Fibroblast of villous mesenchyme (primary cell): ENCODE measurements at places on chromosomes 13 and 19. TPM values are rescaled to one million over a fixed set of nuclear protein-coding genes. Genes with fewer than 3 reads are reported as not detected.

The TMEM91 gene
- 2.6 and 5.5 TPM in 2 replicates for total RNA-seq

The TSHZ3 gene
- 10.8 and 13.2 TPM in 2 replicates for total RNA-seq

The KLK12 gene
- not detected in 2 replicates for total RNA-seq

The ZNF578 gene
- 1.6 and 3.9 TPM in 2 replicates for total RNA-seq

The DIRAS1 gene
- total RNA-seq: under 0.01 and 0.32 TPM in 2 replicates

The DHDH gene
- total RNA-seq: not detected in 2 replicates

The ETHE1 gene
- total RNA-seq: 113 and 121 TPM in 2 replicates

The POGLUT2 gene
- 15.5 and 30.2 TPM in 2 replicates for total RNA-seq

The CEACAM8 gene
- not detected in 2 replicates for total RNA-seq

The COX6B2 gene
- total RNA-seq: under 0.01 TPM in 1 of 2 replicates, not detected in the other

The CEACAM19 gene
- total RNA-seq: 2.6 and 5.6 TPM in 2 replicates

The PCDH9 gene
- 5.8 and 9.9 TPM in 2 replicates for total RNA-seq

The EHD2 gene
- total RNA-seq: 144 and 166 TPM in 2 replicates

The SLAIN1 gene
- not detected in 2 replicates for total RNA-seq

The ZSCAN1 gene
- total RNA-seq: not detected in 2 replicates

The FAM216B gene
- total RNA-seq: not detected in 2 replicates

The GJB2 gene
- not detected in 2 replicates for total RNA-seq

The MEIOSIN gene
- total RNA-seq: not detected in 2 replicates

The NLRP7 gene
- total RNA-seq: not detected in 2 replicates

The CKM gene
- 0.43 TPM in 1 of 2 replicates, not detected in the other for total RNA-seq

The APLP1 gene
- 3.5 and 4.2 TPM in 2 replicates for total RNA-seq

The GPI gene
- total RNA-seq: 102 and 111 TPM in 2 replicates

The ZNF284 gene
- 3.2 and 3.9 TPM in 2 replicates for total RNA-seq

The IGFLR1 gene
- total RNA-seq: 0.43 and 0.64 TPM in 2 replicates

The ZNF709 gene
- total RNA-seq: 1.9 and 3.0 TPM in 2 replicates

The ZFR2 gene
- not detected in 2 replicates for total RNA-seq

The KLK1 gene
- not detected in 2 replicates for total RNA-seq

The ZNF540 gene
- total RNA-seq: 0.32 and 0.86 TPM in 2 replicates

The ZNF492 gene
- 0.32 and 0.43 TPM in 2 replicates for total RNA-seq

The ZNF726 gene
- 4.3 and 4.5 TPM in 2 replicates for total RNA-seq

The SARS2 gene
- total RNA-seq: 19.0 and 23.8 TPM in 2 replicates

The LYPD5 gene
- total RNA-seq: under 0.01 and 0.43 TPM in 2 replicates

The ZNF561 gene
- 33.5 and 57.9 TPM in 2 replicates for total RNA-seq

The EXOC3L2 gene
- not detected in 2 replicates for total RNA-seq

The HSPH1 gene
- 42.2 and 70.8 TPM in 2 replicates for total RNA-seq

The ZFP82 gene
- total RNA-seq: 3.5 and 8.2 TPM in 2 replicates

The ZNF888 gene
- total RNA-seq: 1.9 and 4.7 TPM in 2 replicates

The PSG6 gene
- total RNA-seq: 0.32 and 4.3 TPM in 2 replicates

The LIG4 gene
- 9.7 and 19.0 TPM in 2 replicates for total RNA-seq

The ATP4A gene
- total RNA-seq: not detected in 2 replicates

The NLRP5 gene
- not detected in 2 replicates for total RNA-seq

The ADAMTSL5 gene
- total RNA-seq: 6.4 and 6.9 TPM in 2 replicates

The TGFBR3L gene
- total RNA-seq: 0.86 and 0.97 TPM in 2 replicates

The RNF17 gene
- total RNA-seq: 0.86 and 1.9 TPM in 2 replicates

The EDNRB gene
- 8.1 and 8.2 TPM in 2 replicates for total RNA-seq

The AMER2 gene
- total RNA-seq: not detected in 2 replicates

The TRAPPC2B gene
- 8.4 and 11.7 TPM in 2 replicates for total RNA-seq

The PDX1 gene
- not detected in 2 replicates for total RNA-seq

The FBN3 gene
- not detected in 2 replicates for total RNA-seq
